Tibial nerve (tissue), 4 donors: ENCODE measurements at places on chromosomes 13 and 19.

DNA sequence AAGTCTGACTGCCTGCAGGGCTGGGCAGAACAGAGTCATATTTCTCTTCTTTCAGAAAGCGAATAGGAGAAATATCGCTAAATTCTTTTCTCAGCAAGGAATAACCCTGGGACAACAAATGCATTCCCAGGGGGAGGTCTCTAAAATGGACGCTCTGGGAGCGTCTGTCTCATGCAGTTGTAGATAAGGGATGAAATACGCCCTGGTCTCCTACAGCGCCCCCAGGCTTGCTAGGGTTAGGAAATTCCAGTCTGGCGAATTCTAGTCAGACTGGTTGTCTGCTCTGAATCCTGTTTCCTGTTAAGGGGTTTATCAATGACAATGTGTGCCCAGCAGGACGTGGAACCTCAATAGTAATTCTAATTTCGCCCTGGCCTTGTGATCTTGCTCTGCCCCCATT is 1214.1 kb downstream of the DIAPH3 start:
- no peak for DNase-seq

GRCh38 chr13:32829676-32830335 is 186.4 kb upstream of the KL start:
- no peak for DNase-seq

- DNase-seq, result no peak
These were observed 42.2 kb upstream of the SERP2 start for GRCh38 chr13:44331446-44331845.

- DNase-seq, result no peak
These were observed 134.8 kb downstream of the NUFIP1 start for GRCh38 chr13:44854313-44855060.

DNA sequence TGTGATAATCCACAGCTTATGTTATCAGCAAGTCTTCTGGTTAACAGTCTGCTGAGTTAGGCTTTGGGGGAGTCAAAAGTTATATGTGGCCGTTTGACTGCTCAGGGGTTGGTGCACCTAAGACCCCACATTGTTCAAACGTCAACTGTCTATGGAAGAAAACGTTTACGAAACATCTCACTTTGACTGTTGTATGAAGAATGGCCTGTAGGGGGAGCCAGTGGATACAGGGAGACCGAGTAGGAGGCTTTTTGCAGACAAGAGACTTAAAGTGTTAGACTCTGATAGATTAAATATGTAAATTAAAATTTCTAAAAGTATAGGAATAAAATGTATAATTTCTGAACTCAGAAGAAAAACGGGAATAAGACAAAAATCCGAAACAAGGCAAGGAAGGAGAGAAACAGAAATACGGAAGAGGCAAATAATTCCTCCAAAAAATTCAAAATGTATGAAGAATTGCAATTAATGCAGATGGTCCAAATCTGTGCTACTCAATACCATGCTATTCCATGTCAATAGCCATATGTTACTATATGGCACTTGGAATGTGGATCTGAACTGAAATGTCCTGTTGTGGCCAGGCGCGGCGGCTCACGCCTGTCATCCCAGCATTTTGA is 37.8 kb downstream of the TNFSF14 start:
- peak; percentile 98 for DNase-seq

GRCh38 chr13:31686670-31687425 is 52.5 kb upstream of the RXFP2 start:
- DNase-seq, result no peak

DNA sequence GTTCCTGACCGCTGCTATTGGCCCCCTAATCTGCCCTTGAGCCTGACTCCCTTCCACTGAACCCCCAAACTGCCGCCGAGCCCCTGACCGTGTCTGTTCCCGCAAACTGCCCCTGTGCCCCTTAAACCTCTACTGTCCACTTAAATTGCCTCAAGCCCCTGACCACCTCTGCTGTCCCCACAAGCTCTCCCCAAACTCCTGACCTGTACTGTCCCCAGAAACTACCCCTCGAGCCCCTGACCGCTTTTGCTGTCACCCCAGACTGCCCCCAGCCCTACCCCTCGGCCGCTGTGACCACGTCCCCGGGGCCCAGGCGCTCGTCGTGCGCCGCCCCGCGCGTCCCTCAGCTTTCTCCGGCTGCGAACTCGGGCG is 382 bp downstream of the ZNF77 start:
- DNase-seq, result no peak

GRCh38 chr19:38070573-38070972 is 153.4 kb downstream of the DPF1 start:
- no peak for DNase-seq

GRCh38 chr13:35473206-35473775 is 3.2 kb downstream of the MAB21L1 start:
- no peak for DNase-seq

GRCh38 chr19:18457483-18458331 is 19.8 kb upstream of the ISYNA1 start:
- no peak for DNase-seq

GRCh38 chr13:58955546-58956385 is 1208.0 kb downstream of the DIAPH3 start:
- no peak for DNase-seq

- DNase-seq, result no peak
These were observed 477.5 kb downstream of the SLITRK6 start for GRCh38 chr13:85321734-85322133.

DNA sequence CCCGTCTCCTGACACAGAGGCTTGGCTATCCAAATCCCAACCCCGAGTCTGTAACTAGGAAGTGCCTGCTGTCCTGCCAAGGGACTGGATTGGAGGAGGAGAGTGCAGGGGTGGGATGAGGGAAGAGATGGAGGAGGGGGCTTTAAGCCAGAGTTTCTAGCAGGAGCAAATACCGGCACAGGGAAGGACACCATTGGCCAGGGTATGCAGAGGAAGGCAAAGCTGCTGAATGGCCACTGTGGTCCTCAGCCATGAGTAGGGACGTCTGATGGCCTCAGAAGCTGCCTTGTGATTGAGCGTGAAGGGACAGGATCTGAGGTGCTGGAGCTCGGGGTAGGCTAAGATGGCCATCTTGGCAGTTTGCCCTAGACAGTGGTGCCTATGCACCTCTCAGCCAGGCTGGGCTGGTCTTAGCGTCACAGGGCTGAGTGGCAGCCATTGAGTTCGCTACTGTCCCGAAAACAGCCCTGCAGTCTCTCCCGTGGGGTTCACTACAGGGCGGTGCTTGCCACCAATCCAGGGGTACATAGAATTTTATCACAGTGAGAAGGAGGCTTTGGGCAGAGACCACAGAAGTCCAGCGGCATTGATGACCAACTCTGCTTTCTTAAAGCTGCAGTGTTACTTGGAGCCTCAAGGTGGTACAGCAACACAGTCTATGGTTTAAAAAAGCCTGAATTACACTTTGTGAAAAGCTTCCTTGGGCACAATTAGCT is 61.8 kb downstream of the AKAP11 start:
- DNase-seq, result no peak

GRCh38 chr19:10112895-10113591 is 1.6 kb downstream of the P2RY11 start:
- DNase-seq, result no peak

DNA sequence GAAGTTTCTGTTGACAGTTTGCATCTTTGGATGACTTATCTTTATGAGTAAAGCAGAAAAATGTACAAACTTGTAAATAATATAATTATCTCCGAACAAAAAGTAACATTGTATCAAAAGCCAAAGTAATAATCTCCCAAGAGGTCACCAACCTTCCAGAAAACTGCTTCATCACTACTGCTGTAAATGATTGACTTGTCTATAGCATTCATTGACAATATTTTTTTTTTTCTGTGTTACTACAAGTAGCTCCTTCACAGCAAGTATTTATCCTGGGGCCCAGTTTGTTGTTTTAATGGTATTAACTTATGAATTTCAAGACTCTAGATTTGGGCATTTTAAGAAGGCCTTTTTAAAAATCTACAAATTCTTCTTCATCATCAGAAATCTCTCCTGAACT is 242.4 kb downstream of the KLF12 start:
- DNase-seq, result no peak

GRCh38 chr13:64801768-64802167 is 2428.4 kb downstream of the PCDH9 start:
- no peak for DNase-seq

DNA sequence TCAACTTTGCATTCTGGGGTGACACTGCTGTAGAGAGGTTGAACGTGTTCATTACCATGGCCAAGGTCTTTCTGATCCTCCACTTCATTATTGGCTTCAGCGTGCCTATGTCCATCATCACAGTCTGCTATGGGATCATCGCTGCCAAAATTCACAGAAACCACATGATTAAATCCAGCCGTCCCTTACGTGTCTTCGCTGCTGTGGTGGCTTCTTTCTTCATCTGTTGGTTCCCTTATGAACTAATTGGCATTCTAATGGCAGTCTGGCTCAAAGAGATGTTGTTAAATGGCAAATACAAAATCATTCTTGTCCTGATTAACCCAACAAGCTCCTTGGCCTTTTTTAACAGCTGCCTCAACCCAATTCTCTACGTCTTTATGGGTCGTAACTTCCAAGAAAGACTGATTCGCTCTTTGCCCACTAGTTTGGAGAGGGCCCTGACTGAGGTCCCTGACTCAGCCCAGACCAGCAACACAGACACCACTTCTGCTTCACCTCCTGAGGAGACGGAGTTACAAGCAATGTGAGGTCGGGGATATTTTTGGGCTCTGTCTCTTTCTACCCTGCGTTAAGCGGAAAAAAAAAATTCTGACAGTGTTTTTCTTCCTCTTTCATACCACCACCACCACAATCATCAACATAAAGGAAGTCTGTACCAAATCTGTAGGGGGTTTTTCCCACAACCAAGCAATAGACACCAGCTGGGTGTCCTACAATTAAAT is 29.5 kb downstream of the FPR3 start:
- DNase-seq, result no peak

- peak; percentile 69 for DNase-seq
These were observed 990 bp upstream of the ZMYM2 start for GRCh38 chr13:19957320-19958154.

DNA sequence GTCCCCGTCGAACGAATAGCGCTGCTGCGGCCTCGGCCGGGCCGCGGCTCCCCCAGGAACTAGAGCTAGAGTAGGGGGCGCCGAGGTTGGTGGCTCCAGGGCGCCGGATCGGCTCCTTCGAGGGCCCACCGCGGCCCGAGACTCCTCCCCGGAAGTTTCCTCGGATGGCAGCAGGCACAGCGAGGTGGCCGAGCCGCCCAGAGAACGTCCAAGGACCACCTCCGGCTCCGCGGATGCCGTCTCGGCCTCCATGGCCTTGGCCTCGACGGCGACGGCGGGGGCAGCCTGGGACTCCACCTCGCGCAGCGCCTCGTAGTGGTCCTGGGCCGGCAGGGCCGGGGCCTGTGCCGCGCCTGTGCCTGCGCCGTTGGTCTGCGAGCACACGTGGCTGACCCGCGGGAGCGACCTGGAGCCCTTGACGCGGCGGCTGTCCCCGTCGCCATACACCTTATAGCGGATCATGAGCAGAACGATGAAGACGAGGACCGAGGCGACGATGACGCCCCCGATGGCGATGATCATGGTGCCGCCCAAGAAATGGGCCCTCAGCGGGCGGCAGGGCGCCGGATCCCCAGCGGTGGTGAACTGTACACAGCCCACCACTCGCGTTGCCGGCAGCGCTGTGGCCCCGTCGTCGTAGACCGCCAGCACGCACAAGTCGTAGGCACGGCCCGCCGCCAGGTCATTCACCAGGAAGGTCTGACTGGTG is 11.8 kb downstream of the IFNL1 start:
- DNase-seq, result no peak

DNA sequence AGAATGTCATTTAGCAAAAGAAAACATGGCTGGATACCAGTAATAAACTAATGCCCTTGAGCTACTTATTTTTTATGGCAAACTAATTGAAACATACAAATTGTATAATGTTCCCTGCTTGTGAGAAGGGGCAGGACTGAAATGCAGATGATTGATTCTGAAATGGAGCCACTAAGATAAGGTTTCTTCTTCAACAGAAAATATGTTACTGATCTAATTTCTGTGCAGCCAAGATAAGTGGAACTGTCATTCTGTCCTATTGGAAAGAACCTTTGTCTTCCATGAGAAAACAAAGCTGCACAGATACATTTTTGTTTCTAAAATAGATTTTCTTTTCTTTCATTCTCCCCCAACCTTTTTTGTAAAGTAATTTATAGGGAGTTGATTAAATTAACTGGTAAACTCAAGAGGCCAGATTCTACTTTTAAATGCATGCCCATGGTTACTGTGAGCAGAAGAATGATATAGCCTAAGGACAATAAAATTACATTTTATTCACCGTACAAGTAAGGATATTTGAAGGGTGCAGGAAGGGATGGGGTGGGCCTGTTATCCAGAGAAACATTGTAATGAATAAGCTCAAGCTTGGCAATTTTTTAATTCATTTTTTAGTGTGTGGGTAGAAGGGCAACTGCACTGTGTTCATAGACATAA is 39.9 kb downstream of the STARD13 start:
- no peak for DNase-seq

DNA sequence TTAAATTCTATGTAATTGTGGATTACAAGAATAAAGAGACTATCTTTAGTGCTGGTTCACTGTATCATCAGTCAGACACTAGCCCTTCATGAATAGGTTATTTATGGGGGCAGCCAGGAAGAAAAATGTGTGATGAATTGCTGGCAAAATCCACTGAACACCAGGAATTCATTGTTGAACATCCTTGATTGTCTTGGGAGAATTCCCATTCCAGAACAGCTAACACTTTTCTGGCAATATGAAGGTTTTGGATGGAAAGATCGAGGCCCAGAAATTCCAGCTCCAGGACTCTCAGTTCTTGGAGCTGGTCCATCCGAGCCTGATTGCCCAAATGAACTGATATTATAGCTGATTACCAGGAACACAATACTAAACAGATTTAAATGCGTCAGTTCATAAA is 11.5 kb upstream of the SPART start:
- DNase-seq, result peak; percentile 84

GRCh38 chr19:13163609-13164342 is 13.6 kb downstream of the IER2 start:
- peak; percentile 62 for DNase-seq

- DNase-seq, result peak; percentile 48
These were observed 16.8 kb downstream of the NFIC start for GRCh38 chr19:3383121-3383722.

- DNase-seq, result no peak
These were observed 291.0 kb downstream of the DLEU7 start for GRCh38 chr13:50552424-50552966.

DNA sequence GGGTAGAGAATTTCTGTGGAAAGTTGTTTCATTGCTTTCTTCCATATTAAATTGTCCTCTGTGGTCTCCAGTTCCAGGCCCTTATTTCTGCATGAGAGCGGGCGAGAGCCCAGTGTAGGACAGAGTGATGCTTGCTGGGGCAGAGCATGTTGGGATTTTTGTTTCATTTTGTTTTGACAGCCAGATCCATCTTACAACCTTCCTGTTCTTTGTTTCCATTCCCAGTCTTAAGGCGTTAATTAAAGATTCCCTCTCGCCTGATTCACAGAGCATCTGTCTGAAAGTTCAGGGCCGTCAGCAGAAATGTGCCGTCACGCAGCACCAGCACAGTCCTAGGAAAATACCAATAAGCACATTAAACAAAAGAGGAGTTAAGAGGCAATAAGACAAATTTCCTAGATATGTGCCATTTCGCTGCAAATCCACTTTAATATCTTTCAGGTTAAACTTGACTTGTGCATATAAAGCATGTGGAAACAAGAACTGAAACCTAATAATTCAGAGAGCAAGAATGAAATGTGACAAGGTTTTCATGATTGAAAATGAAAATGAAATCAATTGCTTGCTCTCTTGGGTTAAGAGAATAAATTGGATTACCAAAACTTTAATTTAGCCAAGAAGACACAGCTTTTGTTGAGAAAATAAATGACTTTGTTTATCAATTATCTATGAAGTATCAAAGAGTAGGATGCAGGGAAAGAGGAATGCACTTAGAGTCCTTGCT is 210.7 kb upstream of the SLC10A2 start:
- DNase-seq, result no peak

GRCh38 chr19:46201454-46202310 is 27.9 kb upstream of the IGFL1 start:
- DNase-seq, result no peak
